Hematopoietic multipotent progenitor cell treated with erythropoietin and hydrocortisone succinate and interleukin-3 and kit ligand, for 4 days (in vitro differentiated cells): ENCODE measurements at places on chromosomes 5 and 9.

- DNase-seq = no peak
Measured at GRCh38 chr5:137796279-137796678, 42.1 kb upstream of the HNRNPA0 start.

DNA sequence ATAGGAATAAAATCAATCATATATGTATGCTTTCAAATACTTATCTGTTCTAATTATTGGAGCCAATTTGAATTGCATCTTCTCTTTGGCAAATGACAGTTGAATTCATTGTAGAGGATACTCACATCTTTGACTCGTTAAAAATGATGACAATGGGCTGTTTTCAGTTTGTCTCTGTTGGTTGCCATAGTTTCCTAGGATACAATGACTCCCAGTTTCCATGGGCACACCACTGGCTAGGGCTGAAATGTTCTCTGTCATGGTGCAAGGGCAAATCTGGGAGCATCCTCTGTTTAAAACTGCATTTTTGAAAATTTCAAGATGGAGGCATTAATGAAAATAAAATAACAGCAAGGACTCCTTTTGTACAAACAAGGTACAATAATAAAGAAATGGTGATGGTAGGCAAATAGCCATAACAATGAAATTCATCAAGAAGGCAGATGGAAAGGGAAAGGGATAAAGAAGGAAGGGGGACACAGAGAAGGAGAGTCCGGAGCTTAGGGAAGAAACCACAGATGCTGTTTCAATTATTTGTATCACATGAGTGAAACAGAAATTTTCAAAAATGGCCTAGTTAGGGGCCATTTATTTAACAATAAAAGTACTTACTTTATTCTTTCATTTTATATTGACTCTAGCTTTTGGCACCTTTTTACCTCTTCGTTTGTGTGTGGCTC lies 378.8 kb upstream of the SEMA6A start:
- no peak for DNase-seq

DNA sequence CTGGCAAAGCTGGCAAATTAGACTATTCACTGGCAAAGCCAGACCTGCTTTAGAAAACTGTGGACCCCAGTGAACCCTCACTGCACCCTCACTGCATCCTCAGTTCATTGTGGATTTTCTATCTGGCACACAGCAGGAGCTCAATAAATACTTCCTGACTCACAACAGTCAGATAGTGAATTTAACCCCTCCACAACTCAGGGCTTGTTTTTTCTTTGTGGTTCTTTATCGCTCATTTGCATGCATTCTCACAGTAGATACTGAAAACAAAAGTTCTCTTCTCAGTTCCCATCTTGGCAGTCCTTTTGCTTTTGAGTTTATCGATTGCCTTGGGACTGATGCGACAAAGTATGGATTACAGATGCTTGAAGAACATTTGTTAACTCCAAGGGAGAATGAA lies 99.8 kb downstream of the ACTL7B start:
- no peak for DNase-seq

DNA sequence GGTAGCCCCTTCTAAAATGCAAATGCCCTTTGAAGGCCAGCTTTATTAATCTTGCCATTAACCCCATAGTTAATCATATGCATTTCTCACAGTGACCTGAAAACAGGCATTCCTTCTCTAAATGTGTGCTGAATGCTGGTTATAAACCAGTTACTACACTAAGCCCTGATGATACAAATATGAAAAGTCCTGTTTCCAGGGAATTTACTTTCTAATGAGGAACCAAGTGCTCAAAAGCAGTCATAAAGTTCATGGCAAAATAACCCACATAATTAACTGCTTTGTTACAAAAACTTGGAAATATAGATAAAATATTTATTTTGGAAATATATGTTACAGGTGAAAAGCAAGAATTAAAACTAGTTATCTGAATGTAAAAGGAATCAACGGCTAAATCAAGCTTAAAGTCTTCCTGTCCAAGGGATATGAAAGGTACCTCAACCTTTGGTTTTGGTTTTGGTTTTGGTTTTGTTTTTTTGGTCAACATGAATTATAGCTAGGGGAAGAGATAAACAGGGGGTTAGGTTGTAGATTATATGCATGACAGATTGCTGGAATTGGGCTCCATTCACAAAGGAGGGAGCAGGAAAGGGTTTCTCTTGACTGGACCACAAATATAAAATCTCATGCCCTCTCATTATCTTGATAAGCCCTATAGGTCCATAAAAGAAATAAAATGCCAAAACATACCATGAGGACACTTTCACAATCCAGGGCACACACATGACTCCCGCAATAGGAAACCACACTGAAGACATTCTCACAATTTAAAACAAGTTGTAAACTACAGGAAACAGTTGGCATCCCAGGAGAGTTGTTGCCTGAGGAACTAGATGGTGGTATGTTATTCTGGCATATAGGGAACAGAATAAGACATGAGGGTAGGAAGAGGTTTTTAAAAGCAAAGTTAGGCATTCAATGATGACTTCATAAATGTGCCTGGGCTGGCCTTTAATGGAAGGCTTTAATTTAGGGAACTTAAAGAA lies 46.7 kb upstream of the MACIR start:
- peak; percentile 61 for DNase-seq

DNA sequence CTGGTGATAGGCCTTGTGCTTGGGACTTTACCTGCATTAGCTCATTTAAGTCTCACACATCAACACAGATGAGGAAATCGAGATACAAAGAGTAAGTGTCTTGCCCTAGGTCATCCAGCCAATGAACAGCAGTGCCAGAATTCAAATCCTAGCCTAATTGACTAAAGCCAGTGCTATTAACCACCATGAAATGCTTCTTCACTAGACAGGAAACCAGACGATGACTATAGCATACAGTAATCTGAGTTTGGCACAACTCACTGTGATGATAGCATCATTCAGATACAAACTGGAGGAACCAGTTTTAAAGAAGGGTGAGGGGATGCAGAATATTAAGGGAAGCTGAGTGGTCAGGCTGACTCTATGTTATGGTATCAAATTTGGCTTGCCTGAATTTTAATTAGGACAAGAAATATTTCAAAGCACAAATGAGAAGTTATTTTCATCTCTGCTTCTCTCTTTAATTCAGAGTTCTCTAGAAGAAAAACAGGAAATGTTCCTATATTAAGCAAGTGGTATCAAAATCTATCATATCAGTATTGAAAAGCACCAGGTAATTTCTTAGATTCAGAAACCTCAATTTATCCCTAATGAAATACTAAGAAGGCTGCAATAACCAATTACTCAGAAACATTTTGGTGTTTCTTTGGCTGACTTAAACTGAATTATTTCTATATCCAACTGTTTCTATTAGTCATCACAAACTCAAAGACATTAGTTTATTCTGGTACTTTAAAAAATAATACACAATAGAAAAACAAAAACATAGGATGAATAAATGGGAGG lies 147.0 kb upstream of the RASA1 start:
- peak; percentile 69 for DNase-seq

DNA sequence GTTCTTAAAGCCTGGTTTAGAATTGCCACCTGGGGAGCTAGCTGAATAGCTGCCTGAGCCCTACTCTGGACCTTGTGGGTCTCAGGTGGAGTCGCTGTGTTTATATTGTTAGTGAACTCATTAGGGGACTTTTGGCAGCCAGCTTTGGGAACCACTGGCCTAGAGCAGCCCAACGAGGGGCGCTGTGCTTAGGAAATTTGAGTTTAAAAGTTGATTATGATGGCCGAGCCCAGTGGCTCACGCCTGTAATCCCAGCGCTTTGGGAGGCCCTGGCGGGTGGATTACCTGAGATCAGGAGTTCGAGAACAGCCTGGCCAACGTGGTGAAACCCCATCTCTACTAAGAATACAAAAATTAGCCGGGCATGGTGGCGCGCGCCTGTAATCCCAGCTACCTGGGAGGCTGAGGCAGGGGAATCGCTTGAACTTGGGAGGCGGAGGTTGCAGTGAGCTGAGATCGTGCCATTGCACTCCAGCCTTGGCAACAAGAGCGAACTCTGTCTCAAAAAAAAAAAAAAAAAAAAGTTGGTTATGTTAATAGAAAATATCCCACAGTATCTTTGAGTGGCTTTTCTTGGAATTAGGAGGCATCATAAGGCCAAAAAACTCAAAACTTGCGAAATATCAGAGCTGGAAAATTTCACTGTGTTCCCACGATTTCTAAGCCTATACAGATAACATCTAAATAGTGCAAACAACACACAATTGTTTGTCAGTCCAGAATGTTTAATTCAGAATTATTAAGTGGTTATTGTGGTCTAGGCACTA lies 809 bp downstream of the MCCC2 start:
- DNase-seq = no peak

- no peak for DNase-seq
Measured at GRCh38 chr5:147446523-147446922, 63.3 kb downstream of the DPYSL3 start.

DNA sequence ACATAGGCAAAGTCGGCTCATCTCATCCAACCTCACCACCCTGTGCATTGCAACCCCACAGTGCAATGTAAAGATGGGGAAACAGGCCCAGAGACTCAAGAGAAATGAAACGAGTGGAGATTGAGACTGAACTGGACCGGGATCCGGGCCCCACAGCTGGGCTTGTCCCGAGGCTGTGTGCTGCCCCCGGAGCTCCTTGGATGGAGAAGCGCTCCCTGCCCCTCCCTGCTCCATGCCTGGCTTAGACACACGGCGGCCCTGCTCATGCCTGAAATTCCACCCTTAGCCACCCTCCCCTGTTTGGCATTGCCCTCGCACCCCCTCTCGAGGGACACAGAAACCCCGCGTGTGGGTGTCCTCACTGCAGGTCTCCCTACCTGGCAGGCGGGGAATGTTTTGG lies 27.2 kb upstream of the FCN1 start:
- DNase-seq = no peak

DNA sequence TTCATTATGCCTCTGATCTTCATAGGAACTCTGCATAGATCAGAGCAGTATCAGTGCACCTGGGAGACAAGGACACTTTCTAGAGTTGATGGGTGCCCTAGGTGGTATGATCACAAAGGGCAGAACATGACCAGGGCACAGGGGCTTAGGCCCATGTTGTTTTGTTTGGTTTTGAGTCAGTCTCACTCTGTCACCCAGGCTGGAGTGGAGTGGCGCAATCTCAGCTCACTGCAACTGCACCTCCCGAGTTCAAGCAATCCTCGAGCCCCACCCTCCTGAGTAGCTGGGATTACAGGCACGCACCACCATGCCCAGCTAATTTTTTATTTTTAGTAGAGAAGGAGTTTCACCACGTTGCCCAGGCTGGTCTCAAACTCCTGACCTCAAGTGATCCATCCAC lies 17.6 kb downstream of the ALDH7A1 start:
- no peak for DNase-seq

DNA sequence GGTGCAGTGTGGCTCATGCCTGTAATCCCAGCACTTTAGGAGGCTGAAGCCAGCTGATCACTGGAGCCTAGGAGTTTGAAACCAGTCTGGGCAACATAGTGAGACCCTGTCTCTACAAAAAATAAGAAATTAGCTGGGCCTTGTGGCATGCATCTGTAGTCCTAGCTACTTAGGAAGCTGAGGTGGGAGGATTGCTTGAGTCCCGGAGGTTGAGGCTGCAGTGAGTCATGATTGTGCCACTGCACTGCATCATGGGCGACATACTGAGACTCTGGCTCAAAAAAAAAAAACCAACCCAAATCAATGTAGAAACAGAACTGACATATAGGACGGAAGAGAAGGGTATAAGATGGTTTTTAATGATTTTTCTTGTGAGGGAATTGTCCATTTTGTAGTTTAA lies 27.7 kb downstream of the G3BP1 start:
- no peak for DNase-seq

DNA sequence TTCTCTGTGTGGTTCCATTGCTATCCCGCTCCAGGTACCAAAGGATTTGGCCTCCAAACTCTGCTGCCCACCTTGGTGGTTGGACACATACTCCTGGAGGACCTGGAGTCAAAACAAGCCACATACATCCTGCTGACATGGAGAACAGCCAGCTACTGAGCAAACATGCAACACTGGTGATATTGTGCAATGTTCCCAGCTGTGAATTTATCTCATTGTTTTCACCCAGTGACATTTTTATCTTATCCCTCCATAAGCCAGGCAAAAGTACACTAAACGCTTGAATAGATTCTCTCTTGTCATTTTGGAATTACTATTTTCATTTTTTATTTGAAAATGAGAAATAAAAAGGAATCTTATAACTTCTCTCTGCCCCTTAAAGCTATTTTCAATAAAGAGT lies 11.1 kb upstream of the CTSL start:
- peak; percentile 89 for DNase-seq

DNA sequence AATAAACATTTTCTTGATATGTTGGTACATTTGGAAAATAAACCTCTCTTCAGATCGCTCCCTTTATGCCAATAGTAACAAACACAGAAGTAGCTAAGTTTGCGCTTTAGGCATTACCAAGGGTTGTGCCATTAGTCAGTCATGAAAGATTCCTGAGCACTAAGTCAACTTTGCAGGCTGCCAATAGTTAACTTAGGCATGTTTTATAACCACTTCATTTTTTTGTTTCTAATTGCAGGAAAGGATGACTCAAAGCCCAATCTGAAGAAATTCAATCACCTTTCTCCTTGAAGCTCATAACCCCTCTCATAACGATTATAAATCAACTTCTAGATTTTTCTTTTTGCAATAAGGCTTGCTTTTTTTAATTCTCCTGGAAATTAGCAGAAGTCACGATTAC lies 517.0 kb downstream of the AGTPBP1 start:
- DNase-seq = no peak

DNA sequence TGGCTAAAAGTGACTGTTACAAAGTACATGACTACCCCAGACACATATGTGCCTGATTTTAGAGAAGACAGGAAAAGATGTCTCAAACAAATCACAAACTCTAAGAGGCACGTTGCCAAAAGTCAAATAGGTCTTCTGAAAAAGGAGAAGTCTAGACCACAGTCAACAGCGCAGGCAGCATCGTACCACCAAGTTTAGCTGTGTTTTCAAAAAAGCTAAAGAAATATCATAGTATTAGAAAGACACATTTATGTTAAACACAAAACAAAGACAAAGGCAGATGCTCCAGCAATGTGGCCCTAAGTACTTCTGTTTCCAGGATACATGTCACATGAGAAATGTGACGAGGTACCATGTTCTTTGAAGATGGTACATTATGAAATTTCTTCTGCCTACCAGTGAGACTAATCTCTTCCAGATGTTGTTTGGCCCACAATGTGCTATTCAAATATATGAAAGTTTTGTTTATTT lies 43.5 kb downstream of the LPAR1 start:
- DNase-seq = peak; percentile 83

- DNase-seq = no peak
Measured at GRCh38 chr9:36976371-36977030, 57.6 kb downstream of the PAX5 start.

- peak; percentile 53 for DNase-seq
Measured at GRCh38 chr5:68329554-68330255, 114.1 kb downstream of the PIK3R1 start.

DNA sequence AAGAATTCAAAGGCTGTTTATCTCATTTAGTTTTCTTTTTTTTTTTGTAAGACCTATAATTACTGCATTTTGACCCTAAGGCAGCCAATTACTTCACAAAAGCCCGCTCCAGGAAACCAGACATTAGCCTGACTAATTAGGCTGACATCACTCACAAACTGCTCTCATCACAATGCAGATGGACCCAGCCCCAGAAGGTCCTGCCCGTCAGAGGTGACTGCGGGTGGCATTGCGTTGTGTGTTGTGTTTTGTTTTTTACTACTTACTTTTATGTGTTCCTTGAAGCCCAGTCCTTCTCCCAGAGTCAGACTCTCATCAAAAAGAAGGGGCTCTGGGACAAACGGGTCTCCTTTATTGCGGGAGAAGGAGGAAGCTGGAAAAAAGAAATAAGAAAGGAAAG lies 172.2 kb downstream of the HSD17B3 start:
- no peak for DNase-seq

GRCh38 chr9:137168904-137169856 lies 671 bp downstream of the LRRC26 start:
- peak; percentile 70 for DNase-seq
